ENCODE measurements at places on chromosomes 12 and 14.

DNA sequence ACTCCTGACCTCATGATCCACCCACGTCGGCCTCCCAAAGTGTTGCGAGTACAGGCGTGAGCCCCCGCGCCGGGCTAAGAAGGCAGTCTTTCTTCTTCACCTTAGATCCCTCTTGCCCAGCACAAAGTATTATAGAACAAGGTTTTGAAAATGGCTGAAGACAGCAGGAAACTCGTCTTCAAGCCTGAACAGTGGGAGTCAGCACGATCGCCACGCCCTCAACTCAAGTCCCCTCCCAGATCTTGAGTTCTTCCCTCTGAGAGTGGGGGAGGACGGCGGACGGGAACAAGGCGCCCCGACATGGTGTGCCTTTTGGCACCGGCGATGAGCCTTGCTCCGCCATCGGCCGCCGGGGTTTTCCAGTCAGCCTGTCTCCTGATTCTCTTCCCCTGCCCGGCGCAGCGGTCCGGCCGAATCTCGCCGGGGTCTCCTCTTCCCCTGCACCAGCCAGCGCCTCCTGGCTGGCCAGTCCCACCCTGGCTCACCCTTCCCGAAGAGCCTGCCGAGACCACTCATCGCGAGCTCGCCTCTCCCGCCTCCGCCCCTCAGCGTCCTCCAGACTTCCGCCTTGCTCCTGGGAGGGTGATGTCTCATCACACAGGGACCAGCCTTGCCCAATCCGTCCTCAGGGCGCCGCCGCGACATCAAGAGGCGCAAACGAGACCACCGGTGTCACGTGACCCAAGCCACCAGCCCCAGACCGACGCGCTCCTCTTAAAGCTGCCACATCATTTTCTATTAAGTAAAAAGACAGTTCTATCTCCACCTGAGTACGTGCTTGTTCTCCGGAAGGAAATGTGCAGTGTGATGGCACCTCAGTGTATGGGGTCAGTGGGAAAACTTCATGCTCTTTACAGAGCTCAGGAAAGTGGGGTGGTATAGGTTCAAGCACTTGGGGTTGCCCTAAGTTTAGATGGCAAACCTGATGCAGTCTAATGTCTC, at the start of gene CHMP4A:
CHMP4A (minus strand) TSS at position 565 of the 942 bp plus-strand sequence; CDS start at position 516, 49 bp downstream.
- peak; percentile 96 for DNase-seq

- no peak for DNase-seq
Observed at GRCh38 chr14:103711516-103712431, 3.5 kb downstream of the XRCC3 start.

DNA sequence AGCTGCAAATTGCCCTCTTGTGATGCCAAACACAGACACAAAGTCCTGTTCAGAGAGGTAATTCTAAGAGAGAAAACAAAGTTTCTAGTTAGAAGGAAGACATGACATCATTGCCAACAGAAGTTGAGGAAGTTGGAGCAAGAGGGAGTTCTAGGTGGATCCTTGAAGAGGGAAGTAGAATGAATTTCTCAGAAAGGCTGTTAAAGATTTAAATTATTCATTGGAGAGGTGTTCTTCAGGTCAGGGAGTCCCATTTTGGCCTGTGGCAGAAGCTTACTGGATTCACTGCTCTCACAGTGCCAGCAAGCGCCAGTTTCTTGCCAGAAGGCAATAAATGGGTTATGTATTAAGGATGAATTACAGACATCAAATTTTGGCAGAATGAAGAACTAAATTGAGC, 15.3 kb downstream of the TSFM start:
- DNase-seq, result no peak

DNA sequence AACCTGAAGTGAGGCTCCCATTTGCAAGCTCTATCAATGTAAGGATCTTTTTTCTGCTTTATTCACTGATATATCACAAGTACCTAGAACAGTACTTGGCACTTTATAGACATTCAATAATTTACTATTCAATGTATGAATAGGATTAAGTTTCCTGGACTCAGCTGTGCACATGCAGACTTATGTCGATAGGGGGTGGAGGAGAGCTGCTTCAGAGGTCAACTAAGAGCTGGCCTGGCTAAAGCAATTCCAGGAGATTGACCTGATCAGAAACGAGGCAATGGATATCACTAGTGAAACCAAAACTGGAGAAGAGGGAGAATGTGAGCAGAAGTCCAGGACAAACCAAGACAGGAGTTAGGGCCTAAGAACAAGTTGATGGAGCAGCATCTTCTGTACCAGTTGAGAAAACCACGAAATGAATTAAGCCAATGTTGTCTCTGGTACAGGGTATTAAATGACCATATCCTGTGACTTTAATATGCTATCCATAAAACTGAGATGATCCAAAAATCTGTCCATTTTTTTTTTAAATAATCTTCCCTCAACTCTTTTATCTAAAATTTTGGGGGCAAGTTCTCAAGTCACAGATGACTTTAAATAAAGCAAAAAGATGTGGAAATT, 169.2 kb downstream of the PIK3C2G start:
- no peak for DNase-seq

DNA sequence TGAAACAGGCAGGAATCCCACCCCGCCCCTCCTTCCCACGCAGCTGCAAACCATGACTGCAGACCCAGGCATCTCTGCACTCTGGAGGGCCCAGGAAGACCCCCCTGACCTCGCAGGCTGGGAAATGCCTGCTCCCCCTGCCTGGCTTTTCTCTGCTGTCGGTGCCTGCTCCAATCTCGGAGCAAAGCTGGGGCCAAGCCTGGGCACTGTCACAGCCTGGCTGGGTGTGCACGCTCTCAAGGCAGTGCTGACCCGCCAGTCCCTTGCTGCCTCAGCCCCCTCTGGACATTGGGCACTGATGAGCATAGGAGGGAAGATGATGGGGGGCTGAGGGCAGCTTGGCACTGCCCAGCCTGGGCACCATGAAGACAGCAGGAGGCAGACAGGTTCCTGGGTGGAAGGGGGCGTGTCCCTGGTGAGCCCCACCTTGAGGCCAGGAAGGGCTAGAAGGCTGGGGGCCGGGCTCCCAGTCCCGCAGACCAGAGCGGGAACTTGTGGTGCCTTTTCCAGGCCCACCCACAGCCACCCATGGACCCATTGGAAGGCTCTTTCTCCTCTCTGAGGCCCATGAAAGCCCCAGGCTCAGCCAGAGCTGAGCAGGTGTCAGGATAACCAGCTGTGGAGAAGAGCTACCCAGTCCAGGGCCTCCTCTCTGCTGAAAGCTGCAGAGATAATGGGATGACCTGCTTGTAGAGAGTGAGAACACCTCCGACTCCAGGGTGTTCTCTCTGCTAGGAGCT, 10.7 kb upstream of the ZNF605 start:
- DNase-seq, result no peak

DNA sequence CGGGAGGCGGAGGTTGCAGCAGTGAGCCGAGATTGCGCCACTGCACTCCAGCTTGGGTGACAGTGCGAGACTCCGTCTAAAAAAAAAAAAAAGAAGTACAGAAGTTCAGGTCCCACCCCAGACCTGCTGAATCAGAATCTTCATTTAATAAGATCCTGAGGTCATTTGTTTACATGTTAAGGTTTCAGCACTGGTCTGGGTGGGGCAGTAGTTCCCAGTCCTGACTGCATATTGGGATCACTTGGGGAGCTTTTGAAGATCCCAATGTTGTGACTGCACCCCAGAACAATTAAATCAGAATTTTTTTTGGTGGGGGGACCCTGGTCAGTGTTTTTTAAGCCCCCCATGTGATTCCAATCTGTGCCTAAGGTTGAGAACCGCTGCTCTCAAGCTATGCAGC, 11.7 kb upstream of the COL2A1 start:
- DNase-seq, result no peak

GRCh38 chr14:95319312-95320077, at the start of gene CLMN:
TSS of gene CLMN (minus strand) at chr14:95319908. CDS start at chr14:95319792, 116 bp downstream.
- peak; percentile 21 for DNase-seq

DNA sequence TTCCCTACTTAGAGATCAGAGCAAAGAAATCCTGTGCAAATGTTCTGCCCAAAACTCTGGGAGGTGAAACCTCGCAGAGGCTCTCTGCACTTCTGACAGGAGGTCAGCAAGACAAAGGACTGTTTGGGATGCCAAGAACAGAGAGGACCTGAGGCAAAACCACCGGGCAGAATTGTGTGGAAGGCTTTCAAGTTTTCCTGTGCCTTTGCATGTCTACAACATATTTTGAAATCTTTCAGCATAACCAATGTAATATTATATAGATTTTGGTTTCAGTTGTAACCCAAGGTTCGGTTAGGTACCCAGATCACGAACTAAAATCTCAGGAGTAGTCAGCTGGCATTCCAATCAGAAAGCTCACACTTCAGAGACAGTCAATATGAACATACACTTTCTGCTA, 99.4 kb upstream of the PLEKHA5 start:
- no peak for DNase-seq

DNA sequence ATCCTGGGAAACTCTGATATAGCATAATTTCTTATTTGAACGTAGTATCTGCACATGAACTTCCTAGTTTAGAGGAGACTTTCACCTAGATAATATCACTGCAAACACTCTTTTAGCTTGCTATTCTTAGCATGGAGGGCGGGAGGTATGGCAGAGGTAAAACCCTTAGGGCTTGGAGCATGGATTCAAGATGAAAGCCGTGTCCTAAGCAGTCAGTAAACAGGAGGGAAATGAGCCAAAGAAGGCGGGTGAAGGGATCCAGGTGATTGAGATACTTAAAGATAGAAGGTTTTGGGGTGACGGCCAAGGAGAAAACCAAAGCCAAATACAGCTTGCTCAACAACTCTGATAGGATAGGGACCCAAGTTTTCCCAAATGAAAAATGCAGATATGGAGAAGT, 107.1 kb upstream of the BCAT1 start:
- DNase-seq, result no peak

GRCh38 chr12:119679081-119679480, 11.1 kb downstream of the PRKAB1 start:
- no peak for DNase-seq

DNA sequence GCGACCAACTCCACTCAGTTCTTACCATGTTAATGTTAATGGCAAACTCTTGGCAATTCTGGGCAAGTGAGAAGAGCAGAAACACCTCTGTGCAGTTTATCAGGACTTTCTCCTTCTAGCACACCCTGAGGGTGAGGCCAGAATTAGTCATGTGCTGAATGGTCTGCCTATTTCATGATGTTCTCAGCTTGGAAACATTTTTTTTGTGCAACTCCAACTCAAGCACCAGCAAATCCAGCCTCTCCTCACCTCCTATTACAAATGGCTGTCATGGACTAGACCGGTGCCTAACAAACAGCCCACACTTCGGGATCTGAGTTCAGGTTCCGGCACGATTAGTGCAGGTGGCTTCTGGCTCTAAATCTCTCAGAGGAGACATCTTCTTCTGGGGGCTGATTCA, 246.0 kb downstream of the ZFP36L1 start:
- no peak for DNase-seq

- no peak for DNase-seq
Observed at GRCh38 chr12:96883571-96883970, 23.5 kb upstream of the NEDD1 start.

DNA sequence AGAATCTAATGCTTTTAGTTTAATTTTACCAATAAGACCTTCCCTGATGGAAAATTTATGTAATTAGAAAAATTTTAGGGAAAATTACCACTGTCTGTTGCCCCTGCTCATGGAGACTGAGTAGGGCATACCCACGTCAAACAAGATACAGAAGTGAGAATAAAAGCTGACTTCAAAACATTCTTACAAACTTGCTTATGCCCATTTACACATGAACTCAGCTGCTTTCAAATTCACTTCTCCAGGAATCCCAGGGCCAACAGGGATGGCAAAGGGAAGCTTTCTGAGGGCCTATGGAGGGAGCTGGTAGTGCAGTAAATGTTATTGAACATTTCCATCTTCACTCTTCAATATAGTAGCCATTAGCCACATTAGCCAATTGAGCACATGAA, 4.8 kb upstream of the NINJ2 start:
- DNase-seq, result no peak

- no peak for DNase-seq
Observed at GRCh38 chr12:40312982-40313576, 88.3 kb downstream of the LRRK2 start.

DNA sequence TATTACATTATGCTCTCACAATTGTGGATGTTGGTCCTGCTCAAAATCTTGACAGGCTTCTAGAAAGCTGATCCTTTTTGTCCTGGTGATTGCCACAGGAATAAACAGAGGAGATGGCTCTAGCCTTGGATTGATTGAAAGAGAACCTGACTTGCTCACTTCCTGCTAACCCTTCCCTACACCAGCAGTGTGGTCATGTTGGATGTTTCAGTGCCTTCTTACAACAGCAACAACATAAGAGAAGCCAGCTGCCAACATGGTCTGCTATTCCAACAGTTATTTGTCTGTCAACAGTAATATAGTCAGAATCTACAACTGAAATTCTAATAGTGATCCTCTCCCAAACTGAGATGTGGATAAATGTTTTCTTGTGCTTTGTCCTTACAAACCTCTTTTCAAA, 311.6 kb upstream of the DIO2 start:
- no peak for DNase-seq

DNA sequence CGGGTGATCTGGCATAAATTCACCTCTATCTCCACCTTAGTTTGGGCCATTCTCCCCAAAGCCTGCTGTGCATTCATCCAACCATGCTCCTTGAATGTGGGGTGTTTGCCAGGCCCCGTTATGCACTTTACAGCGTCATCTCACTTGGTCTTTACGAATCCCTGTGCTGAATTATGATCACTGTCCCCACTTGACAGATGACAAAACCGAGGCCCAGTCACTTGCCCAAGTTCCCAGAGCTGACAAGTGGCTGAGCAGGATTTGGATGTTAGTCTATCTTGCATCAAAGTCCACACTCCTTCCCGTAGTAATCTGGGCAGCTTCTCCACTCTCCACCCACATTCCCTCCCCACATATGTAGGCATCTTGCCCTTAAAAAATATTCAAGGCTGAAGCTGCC, 44.8 kb downstream of the WSCD2 start:
- no peak for DNase-seq

DNA sequence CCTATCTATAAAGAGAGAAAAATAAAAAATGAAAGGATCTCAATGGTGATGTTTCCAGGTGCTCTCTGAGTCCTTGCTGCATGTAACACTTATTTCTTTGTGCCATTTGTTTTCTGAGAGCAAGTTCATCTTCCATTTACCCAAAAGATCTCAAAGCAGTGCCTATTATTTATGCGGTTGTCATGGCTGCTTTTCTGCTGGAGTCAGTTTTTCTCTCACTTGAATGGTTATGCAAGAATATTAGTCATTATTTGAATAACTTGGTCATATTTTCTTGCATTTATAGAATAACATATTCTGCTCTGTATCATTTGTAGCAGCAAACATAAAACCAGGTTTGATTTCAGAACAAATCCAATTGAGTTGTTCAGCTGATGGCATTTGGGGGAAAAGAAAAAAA, 141.8 kb upstream of the G2E3 start:
- DNase-seq, result no peak
